Tibial nerve (tissue), 4 donors: ENCODE measurements at places on chromosomes 12 and 14. TPM values are rescaled to one million over a fixed set of nuclear protein-coding genes. Genes with fewer than 3 reads are reported as not detected.

Gene LRRK2
- 29.6 TPM for total RNA-seq

Gene C14orf119
- 15.5 TPM for total RNA-seq

Gene VRTN
- total RNA-seq: not detected

Gene MLH3
- 44.1 TPM for total RNA-seq

Gene BCL2L14
- total RNA-seq: not detected
